ENCODE measurements at places on chromosomes 1 and 21.

DNA sequence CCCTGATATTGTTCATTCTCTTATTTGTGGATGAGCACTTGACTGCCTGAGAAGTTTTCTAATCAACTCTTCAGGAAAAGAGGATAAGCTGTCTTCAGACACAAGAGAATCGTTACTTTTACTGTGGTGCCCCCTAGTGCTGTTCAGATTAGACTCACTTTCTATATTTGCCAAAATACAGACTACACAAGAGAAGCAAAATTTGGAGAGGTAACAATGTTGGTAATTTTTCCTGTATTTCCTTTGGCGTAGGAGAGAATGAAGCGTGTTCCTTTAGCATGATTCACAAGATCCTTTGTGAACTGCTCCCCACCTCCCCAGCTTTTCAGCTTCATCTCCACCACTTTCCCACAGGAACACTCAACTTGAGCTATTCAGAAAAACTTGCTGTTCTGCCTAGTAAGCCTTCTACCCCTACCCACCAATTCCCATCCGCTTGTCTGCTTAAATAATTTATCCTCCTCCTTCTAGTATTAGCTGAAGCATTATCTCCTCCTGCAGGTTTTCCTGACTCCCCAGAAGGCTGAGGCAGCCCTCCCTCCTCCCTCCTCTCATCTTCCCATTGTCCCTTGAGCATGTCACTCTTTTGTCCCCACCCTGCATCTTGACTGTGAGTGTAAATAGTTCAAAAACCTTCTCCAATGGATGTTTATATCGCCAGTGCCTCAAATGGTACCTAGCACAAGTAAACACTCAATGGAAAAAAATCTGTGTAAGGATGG, 4.5 kb downstream of the TNFSF4 start:
- peak; percentile 72 for DNase-seq

- DNase-seq, result no peak
Observed at GRCh38 chr1:168320800-168321450, 40.2 kb downstream of the TBX19 start.

DNA sequence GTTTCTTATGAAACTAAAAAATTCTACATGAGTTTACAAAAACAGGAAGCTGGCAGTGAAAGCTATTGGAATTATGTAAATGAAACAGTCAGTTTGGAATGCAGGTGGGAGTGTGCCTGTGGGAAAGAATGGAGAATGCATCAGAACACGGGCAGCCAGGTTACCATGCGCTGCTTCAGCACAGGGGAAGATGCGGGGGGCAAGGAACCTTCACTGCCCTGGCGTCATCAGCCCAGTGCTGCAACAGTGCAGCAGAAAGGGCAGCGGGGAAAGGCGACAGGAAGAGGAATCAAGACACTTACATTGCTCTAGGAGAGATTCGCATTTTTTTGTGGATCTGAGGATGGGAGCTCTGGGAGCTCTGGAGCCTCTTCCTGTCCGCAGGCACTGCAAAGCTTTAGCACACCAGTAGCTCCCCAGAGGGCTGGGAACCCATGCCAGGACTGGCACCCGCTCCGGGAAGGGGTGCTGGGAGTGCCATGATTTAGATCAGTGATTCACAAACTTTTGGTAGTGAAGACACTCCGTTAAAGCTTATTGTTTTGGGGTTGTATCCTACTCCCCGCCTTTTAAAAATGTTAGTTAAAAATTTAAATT, 64.1 kb upstream of the WDR26 start:
- DNase-seq, result peak; percentile 96

DNA sequence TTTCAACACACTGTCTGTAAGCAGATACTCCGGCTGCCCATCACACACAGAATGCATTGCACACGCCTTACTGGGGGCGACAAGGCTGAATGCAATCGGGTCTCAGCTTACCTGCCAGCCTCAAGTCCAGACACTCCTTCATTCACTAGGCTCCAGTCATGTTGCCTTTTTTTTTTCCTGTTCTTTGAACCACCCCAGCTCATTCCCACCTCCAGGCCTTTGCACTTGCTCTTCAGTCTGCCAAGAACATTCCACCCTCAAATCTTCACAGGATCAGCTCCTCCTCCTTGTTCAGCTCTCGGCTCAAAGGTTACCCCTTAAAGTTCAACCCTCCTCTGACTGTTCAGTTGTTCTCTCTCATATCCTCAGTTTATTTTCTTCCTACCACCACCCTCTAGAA, 181.9 kb upstream of the ESRRG start:
- no peak for DNase-seq

DNA sequence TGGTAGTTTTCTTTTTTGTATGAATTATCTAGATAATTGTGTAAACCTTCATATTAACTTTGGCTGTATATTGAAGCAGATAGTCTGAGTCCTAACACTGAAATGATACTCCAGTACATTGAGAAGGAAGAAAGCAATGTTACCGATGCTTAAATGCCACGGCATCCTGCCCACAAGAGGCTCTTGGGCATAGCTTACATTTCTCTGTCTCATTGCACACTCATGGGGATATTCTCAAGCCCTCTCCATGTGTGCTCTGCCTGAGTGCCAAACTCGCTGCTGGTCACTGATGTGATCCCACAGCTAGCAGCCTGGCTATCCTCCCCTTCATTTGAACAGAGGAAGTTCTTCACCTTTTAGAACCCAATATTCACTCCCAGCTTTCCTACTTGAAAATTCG, 179.4 kb downstream of the TGFB2 start:
- no peak for DNase-seq

DNA sequence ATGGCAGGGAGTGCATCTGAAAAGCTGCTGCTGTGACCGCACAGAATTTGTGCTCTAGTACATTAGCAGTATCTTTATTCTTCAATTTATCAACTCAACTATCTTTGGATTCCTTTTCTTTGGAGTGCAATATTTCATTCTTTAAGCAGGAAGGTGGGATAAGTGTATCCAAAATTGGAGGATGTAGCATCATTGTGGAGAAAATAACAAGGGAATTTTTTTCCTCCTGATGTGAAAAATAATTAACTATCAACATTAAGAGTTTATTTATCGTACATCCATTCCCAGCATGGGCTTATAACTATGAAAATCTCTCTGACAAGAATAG, 25.5 kb downstream of the MAP3K7CL start:
- no peak for DNase-seq

DNA sequence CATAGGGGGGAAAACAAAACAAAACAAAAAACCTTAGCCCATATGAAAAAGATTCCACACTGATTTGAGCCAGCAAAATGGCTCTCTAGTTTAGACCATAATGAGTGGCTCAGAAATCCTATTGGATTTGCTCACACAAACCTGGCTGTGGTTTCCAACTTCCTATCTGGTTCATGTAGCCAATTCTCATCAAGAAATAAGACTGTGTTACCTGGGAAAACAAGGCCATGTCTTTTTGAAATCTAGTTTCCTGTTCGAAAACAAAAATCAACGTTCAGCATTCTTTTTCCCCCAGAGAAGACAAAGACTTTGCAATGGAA, 69.2 kb downstream of the TBX15 start:
- no peak for DNase-seq

GRCh38 chr1:168766568-168766967, 37.6 kb upstream of the DPT start:
- no peak for DNase-seq

DNA sequence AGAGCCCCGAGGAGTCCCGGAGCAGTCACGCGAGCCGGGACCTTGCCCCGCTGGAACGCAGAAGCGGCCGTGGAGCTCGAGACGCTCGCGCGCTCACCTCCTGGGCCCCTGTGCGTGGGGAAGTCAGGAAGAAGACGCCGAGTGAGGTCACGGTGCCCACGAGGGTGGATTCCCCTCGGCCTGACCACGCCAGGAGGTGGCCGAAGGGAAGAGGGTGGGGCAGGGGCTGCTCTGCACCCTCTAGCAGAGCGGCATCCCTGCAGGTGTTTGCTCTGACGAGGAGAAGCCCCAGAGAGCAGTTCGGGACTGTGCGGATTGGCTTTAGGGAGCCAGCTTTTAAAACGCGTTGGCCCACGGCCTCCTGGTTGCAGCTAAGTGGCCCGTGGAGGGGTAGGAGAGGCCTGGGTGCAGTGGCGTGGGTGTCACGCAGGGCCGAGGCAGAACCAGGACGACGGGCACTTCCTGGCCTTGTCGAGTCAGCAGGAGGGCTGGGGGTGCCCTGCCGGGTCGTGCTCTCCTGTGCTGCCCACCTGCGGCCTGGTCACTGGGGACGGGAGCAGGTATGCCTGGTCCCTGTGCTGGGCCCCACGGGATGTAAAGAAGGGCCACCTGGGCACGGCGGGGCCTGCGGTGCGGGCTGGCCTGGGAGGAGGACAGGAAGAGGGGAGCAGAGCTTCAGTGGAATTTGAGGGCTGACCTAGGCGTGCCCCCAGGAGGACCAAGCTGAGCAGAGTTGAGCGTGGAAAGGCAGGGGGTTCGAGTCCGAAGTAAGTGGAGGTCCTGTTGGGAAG, 1.0 kb downstream of the PDXK start:
- DNase-seq, result no peak

- DNase-seq, result peak; percentile 52
Observed at GRCh38 chr21:17513214-17514123, 626 bp downstream of the CXADR start.

DNA sequence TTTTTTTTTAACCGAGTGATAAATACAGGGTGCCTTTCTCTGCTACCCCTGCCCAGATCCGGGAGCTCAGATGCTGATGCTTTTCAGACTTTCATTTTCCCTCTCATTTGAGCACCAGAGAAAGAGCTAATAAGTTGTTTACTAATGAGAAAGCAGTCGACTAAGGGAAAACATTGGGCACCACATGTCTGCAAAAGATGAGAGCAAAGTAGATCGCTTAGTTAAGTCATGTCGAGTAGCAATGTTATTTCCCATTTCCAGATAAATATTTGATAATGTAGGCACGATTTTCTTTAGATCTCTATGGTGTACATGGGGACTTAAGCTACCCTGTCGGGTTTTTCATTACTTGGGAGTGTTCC, 1.2 kb downstream of the PKN2 start:
- DNase-seq, result no peak

GRCh38 chr1:62727656-62728407, 39.6 kb upstream of the DOCK7 start:
- DNase-seq, result peak; percentile 61

GRCh38 chr1:109242387-109242786, 7.0 kb upstream of the CELSR2 start:
- no peak for DNase-seq

DNA sequence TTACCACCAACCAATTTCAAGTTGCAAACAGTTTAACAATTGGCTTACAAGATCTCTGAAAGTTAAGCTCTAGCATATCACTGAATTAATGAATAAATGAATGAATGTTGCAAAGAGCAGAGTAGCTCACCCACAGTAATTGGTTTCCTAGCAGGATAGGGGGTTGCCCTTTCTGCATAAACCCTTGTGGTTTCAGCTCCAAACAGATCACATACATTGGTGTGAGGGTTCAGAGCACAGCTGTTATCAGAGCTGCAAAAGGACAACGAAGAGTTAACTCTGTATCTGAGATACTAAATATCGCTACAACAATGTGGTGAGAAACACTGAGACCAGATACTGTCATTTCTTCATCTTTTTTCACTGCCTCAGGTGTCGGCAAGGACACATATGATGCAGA, 46.6 kb downstream of the NTNG1 start:
- no peak for DNase-seq

- DNase-seq, result no peak
Observed at GRCh38 chr1:76209648-76210047, 135.1 kb downstream of the ST6GALNAC3 start.

DNA sequence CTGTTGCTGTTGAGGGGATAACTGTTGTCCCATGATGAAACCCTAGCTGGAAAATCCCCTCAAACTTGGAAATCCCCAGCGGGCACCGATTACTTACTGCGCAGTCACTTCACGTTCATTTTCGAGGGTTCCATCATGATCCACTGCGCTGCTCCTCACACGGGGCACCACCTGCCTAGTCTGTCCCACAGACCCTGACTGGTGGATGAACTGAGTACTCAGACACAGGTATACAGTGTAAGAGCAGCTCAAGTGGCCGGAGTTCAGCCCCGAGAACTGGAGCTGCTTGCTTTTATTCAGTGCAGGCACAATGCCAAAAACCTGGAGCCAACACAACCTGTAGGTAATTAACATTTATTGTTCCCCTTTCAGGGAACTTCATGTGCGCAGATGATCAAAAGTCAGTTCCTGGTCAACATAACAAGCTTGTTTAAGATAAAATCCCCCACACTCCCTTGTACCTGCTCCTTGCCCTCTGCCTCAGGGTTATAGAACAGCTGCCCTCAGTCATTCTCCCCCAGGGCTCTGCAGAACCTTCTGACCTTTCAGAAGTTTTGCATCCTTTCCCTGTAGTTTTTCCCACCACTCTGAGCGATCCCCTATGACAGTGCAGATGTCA, 46.5 kb upstream of the PRELP start:
- no peak for DNase-seq

DNA sequence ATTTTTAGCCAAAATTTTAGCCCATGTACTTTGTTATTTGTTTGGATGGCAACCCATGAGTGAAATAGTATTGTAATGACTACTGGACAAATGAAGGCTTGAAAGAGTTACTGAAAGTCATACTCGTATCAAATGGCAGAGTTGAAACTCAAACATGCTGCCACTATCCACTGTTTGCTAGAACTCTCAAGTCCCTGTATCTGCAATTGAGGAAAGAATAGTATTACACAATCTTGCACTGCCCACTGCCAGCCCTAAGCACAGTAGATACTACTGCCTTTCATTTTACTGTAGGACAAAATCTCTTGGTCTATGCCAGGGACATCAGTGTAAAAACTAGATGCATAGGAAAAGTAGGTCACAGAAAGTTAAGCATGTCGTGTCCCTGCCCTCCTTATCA, 581.1 kb upstream of the PLXNA2 start:
- no peak for DNase-seq

DNA sequence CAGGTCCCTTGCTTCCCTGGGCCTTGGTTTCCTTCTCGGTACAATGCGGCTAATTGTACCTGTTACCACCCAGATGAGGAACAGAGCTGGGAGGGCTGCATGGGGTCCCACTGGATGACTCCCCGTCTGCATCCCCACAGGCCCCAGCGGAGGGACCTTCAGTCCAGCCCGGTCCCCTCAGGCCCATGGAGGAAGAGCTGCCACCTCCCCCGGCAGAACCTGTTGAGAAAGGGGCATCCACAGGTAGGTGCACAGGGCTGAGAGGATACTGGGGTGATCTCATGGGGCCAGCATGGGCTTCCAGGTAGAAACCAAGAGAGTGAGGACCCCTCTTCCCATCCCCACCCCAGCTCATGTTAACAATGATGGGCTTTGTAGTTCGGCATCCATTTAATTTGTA, 9.8 kb downstream of the FBLIM1 start:
- DNase-seq, result no peak

GRCh38 chr1:31013187-31013864, 52.2 kb downstream of the PUM1 start:
- DNase-seq, result no peak
